ENCODE measurements at places on chromosomes 16 and 17. TPM values are rescaled to one million over a fixed set of nuclear protein-coding genes. Genes with fewer than 3 reads are reported as not detected.

C17orf50 gene
- not detected for total RNA-seq

ITGAD gene
- total RNA-seq: not detected

CCDC154 gene
- total RNA-seq: not detected

SMPD3 gene
- total RNA-seq: 0.31 TPM

KRT13 gene
- not detected for total RNA-seq

NPIPA7 gene
- 11.7 TPM for total RNA-seq

SEZ6L2 gene
- total RNA-seq: 55.8 TPM

SPATA33 gene
- 6.6 TPM for total RNA-seq

GNGT2 gene
- total RNA-seq: 0.42 TPM

CDRT15 gene
- total RNA-seq: not detected

TANGO6 gene
- 18.8 TPM for total RNA-seq

TRPV3 gene
- 0.69 TPM for total RNA-seq

SREBF1 gene
- 85.3 TPM for total RNA-seq

DLX3 gene
- not detected for total RNA-seq

KRTAP2-3 gene
- not detected for total RNA-seq

MYO1D gene
- total RNA-seq: 28.6 TPM

BANP gene
- total RNA-seq: 30.0 TPM

C17orf58 gene
- total RNA-seq: 42.3 TPM

WNT9B gene
- 0.62 TPM for total RNA-seq

KRT33B gene
- total RNA-seq: not detected

TEX19 gene
- 1.1 TPM for total RNA-seq

ESRP2 gene
- total RNA-seq: 42.7 TPM

CIAPIN1 gene
- total RNA-seq: 70.3 TPM

TMEM132E gene
- 0.47 TPM for total RNA-seq

LLGL2 gene
- total RNA-seq: 63.9 TPM

TCAP gene
- total RNA-seq: 0.74 TPM

KRT33A gene
- not detected for total RNA-seq

CEP295NL gene
- 0.62 TPM for total RNA-seq

SHCBP1 gene
- 14.9 TPM for total RNA-seq

GAS7 gene
- total RNA-seq: 7.5 TPM

HSD17B1 gene
- 1.7 TPM for total RNA-seq

TSNAXIP1 gene
- total RNA-seq: not detected

SLFN12 gene
- total RNA-seq: 9.2 TPM

PRSS33 gene
- 1.4 TPM for total RNA-seq

LRRC46 gene
- 0.35 TPM for total RNA-seq

PRSS8 gene
- 77.0 TPM for total RNA-seq

RAC3 gene
- total RNA-seq: 293 TPM

KRTAP4-6 gene
- not detected for total RNA-seq

NOXO1 gene
- total RNA-seq: 1.2 TPM

UNC13D gene
- 5.9 TPM for total RNA-seq

SLFN14 gene
- total RNA-seq: not detected

PDIA2 gene
- 0.87 TPM for total RNA-seq

PRSS53 gene
- 2.7 TPM for total RNA-seq

VMO1 gene
- not detected for total RNA-seq

TBC1D28 gene
- total RNA-seq: not detected

TMEM238L gene
- total RNA-seq: not detected
